ENCODE measurements at places on chromosomes 3 and 15.

- DNase-seq: no peak
These were observed 106.1 kb downstream of the RFTN1 start for GRCh38 chr3:16407366-16407765.

GRCh38 chr3:172519740-172520139, 3.5 kb downstream of the TNFSF10 start:
- DNase-seq: no peak

DNA sequence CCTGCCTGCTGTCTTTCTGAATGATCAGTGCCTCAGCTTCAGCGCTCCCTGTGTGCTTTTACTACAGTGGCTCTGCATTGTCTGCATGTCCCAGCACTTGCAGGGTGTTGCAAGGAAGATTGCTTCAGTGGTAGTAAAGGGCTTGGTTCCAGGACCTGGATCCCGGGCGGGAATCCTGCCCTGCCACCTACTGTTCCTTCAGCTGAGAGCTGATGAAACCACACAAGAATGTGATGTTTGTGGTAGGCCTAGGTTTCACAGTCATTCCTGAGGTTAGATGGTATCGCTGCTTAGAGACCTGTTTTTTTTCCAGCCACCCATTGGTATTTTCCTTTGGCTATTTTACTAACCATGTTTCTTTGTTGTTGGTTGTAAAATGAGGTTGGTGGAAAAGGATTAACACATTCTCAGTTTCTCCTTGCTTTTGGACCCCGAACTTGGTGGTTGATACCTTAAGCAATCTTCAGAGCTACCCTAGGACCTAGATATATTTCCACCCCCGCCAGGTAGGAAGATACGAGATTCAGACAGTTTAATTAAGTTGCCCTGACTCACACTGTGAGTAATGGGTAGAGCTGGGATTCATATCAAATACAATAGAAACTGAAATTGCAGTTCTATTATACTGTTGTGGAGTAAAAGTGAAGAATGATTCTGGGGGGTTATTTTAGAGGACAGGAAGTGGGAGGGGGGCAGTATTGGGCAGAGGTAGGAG, 11.4 kb downstream of the GPR87 start:
- no peak for DNase-seq

GRCh38 chr3:165642761-165643420, 194.3 kb downstream of the BCHE start:
- no peak for DNase-seq

- no peak for DNase-seq
These were observed 50.4 kb downstream of the TCF12 start for GRCh38 chr15:56968821-56969220.

GRCh38 chr3:11230832-11231231, 41.4 kb upstream of the ATG7 start:
- DNase-seq: no peak

DNA sequence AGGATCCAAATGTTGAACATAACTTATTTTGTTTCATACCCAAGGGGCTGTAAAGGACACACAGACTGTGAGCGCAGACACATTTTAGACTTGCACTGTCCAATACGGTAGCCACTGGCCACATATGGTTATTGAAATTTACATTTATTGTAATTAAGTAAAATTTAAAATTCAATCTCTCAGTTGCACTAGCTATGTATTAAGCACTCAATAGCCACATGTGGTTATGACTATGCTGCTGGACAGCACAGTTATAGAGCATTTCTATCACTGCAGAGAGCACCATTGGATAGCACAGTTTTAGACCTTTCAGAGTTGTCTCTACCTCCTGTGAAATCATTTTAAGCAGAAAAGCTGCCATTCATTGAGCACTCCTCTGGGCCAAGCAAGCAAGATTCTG, 204.3 kb downstream of the ADAMTS9 start:
- no peak for DNase-seq

DNA sequence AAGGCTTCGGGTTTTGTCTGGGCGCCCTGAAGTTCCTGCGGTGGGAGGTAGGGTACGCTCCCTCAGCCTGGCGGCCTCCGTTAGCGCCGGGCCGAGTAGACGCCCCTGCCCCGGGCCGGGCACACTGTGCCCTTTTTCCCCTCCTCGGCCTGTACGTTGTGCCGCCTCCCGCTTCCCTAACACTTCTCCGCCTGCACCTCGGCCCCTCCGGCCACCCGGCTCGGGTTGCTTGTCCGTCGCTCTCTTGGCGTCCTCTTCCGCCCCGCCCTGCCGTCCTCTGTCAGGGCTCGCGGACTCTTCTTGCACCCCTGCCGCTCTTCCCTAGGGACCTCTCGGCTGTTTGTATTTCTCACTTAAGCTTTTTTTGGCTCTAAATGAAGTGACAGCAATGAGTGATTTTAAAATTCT, 384 bp downstream of the KNL1 start:
- DNase-seq: no peak

- DNase-seq: no peak
These were observed 674.0 kb downstream of the ZBBX start for GRCh38 chr3:166706094-166706493.

DNA sequence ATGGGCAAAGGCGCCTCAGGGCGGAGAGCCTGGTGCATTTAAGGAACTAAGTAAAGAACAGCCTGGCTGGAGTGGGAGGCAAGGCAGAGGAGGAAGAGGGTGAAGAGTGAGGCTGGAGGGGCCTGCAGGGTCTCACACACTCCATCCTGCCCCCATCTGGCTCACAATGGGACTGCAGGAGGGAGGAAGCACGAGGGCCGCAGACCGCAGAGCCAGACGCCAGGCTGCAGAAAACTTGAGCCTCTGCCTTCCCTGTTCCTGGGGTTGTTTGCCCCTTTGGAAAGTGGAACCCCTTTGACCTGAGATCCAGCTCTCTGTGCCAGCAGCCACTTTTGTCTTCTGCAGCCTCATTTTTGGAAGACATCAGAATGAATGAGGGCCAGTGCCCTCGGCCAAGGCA, 138.0 kb downstream of the SRGAP3 start:
- no peak for DNase-seq

DNA sequence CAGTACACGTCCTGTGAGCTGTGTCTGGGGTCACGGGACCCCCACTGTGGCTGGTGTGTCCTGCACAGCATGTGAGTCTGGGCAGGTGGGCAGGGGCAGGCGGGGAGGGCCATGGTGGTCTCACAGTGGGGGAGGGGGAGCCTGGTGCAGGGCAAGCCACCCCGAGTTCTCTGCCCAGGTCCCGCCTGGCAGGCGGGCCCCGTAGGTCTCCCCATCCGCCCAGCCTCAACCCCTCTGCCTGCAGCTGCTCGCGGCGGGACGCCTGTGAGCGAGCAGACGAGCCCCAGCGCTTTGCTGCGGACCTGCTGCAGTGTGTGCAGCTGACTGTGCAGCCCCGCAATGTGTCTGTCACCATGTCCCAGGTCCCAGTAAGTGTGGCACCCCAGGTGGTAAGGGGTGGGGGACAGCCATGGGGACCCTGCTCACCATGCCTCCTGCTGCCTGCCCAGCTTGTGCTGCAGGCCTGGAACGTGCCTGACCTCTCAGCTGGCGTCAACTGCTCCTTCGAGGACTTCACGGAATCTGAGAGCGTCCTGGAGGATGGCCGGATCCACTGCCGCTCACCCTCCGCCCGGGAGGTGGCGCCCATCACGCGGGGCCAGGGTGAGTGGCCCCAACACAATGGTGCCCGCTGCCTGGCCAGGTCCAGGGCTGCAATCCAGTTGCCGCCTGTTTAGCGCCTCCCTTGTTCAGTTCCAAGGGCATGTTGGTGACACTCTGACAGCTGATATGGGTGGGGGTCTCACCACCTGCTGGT, 21.9 kb downstream of the PLXNA1 start:
- DNase-seq: no peak

DNA sequence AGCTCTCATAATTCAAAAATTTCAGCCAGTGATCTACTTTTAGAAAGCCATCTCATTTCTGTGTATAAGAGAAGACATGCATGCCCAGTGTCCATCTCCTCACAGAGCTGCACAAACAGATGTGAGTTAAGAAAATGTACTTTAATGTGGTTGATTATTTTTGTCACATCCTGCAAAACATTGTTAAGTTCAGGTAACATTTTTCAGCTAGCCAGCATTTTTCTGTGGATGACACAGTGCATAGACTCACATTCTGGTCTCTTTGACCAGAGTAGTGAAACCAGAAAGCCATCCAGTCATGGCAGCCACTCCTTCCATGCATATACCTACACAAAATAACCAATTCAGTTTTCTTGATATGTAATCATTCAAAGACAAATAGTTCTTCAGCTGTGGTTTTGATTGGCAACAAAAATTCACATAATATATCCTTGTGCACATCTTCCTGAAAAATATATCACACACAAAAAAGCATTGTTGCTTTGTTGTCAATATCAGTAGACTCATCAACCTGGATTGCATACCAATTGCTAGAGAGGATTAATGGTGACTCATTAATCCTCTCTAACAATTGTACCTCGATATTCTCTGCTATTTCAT, 2.1 kb upstream of the PLSCR1 start:
- DNase-seq: no peak

DNA sequence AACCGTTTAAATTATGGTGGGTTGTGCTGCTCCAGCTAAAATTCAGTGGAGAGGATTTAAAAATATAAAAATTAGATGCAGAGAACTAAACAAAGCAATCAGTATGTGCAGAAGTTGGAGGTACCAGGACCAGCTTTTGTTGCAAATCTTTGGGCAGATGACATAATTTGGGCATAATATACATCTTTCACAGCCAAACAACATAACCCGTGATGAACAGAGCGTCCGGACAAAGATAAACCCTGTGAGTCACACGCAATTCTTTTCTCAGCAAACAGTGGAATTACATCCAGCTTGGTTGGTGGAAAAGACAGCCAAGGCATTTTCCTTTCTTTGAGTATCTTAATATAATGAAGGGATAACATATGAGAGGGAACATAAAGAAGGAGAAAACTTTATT, 419.4 kb upstream of the ADAMTS9 start:
- DNase-seq: no peak

DNA sequence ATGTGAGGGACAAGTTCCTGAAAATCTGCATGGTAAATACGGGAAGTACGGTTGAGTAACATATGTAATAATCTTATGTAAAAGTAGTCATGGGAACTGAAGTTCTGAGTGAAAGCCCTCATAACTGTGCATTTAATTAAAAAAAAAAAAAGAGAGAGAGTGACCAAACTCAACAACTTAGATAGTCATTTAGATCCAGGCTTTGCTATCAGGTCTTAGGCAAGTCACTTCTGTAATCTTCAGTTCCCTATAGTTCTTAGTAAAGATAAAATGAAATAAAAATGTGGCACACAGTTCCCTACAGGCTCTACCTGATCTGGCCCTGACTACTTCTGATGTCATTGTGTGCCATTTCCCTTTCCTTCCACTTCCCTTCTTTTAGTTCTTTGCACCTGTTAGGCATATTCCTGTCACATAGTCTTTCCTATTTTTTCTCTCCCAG, 15.0 kb downstream of the RNF111 start:
- no peak for DNase-seq

DNA sequence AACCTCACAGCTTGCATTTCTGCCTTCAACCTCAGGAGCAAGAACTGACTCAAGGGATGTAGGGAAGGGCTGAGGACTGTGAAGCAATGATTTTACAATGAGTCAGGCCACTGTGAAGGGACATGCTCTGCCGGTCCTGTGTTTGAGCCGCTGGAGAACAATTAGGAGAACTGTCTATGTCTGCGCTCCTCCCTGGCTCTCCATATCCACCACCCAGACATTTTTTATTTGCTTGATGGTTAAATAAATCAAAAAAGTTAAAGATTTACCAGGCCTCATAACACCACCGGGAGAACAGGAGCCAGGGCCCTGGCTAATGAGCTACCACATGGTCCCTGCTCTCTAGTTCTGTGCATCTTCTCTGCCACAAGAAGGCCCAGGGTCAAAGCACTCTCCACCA, 29.6 kb downstream of the SEC61A1 start:
- no peak for DNase-seq

- no peak for DNase-seq
These were observed 7.5 kb downstream of the TAFA4 start for GRCh38 chr3:68924897-68925296.

Measured in activated CD4-positive, alpha-beta T cell treated with anti-CD3 and anti-CD28 coated beads, Interleukin-2, amount 50 U/mL, for 24 hours (primary cell).